ENCODE measurements at places on chromosomes 3 and 15.

DNA sequence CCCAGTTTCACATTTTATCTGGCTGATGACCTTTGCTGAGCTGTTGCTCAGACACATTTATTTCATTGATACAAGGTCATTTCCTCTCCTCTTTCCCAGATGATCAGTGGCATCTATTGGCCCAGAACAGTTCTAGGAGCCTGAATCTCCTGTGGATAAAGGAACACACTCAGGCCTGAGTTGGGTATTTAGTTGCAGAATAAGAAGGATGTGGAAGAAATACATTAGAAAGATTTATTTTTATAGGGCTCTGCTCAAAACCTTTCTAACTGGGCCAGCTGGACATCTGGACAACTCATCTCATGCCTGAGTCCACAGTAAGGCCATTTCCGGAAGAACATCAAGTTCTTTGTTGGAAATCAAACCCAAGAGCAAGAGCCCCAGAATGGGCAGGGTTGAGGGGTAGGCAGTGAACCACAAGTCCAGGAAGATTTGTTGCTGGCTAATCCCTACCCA, 19.7 kb upstream of the MFGE8 start:
- no peak for DNase-seq

DNA sequence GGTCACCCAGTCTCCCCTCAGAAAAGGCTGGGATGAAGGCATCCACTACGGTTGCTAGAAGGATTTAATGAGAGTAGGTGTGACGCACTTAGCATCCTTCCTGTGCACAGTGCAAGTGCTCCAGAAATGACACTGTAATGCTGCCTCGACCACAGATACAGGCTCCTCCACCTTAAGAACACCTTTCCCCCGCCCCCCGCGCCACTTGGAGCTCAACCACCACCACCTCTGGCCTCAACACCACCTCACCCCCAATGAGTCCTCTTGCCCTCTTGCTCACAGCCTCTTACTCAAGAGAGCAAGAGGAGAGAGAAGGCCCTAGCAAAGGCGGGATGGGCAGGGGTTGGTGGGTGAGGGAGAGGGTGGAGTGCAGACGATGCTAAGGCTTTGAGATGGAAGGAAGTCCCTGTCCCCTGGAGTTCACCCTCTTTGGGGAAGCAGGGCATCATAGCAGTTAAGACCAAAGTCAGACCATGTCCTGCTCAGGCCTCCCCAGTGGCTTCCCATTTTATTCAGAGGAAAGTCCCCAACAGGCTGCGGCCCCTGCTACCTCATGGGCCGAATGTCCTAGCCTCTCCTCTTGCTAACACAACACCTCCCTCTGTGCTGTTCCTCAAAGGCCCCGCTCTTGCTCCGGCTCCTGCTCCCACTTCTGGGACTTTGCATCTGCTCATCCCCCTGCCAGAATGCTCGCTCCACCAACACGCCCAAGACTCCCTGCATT, 8.3 kb downstream of the STARD5 start:
- no peak for DNase-seq

DNA sequence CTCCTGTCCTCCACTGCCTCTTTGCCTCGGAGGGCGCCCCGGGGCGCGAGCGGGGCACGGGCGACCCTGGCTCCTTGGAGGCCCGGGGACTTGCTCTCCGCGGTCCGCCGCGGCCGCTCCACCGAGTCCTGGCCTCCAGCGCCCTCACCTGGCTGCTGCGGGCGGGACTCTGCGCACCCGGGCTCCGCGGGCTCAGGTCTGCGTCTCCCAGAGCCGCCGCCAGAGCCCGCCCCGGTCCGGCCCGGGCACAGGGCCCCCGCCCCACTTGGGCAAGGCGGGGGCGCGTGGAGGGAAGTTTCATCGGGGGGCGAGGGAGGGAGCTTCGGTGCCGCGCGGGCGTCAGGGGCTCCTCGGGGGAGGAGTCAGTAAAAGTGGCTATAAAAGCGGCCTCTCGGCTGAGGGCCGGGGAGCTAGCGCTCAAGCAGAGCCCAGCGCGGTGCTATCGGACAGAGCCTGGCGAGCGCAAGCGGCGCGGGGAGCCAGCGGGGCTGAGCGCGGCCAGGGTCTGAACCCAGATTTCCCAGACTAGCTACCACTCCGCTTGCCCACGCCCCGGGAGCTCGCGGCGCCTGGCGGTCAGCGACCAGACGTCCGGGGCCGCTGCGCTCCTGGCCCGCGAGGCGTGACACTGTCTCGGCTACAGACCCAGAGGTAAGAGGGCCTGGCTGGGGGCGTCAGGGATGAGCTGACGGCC, at the start of gene CEMIP:
TSS of gene CEMIP (plus strand) at position 407 of the 694 bp plus-strand sequence. CDS start 94,510 bp downstream, outside the sequence.
- DNase-seq = peak; percentile 78

DNA sequence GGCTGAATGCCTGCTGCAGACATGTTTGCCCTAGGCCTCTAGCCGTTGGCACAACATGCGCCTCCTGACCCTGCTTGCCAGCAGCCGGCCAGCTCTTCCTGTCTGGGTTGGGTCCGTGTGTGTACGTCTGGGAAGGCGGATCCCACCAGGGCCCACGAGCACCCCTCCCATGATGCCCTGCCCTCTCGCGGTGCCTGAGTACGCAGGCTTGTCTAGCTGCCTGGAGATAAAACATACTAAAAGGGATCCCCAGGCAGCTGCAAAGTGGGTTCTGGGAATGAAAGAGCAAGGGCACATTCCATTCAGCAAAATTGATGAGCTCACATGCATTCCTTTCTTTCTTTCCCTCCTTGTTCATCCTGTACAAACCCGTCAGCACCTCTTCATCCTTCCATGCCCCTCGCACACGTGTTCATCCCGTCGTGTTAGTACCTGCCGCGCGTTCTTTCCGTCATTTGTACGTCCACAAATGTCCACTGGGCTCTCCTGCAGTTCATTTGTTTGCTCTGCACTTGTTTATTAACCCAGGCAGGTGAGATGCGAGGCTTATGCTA, 74.3 kb downstream of the FBLN2 start:
- no peak for DNase-seq

- no peak for DNase-seq
Observed at GRCh38 chr3:66344391-66344811, 123.6 kb downstream of the SLC25A26 start.

All from head of caudate nucleus (tissue), 42 donors.